ENCODE measurements at places on chromosomes 7 and 10. TPM values are rescaled to one million over a fixed set of nuclear protein-coding genes. Genes with fewer than 3 reads are reported as not detected.

AGBL3 gene
- total RNA-seq: 10.3 TPM

ZFYVE27 gene
- total RNA-seq: 68.5 TPM

CNPY1 gene
- total RNA-seq: not detected

WDFY4 gene
- 0.94 TPM for total RNA-seq

HTR5A gene
- 0.94 TPM for total RNA-seq

PTPN12 gene
- total RNA-seq: 202 TPM

SLC25A13 gene
- 9.4 TPM for total RNA-seq
